NCI-H510A (cell line): ENCODE measurements at places on chromosomes 4 and X.

DNA sequence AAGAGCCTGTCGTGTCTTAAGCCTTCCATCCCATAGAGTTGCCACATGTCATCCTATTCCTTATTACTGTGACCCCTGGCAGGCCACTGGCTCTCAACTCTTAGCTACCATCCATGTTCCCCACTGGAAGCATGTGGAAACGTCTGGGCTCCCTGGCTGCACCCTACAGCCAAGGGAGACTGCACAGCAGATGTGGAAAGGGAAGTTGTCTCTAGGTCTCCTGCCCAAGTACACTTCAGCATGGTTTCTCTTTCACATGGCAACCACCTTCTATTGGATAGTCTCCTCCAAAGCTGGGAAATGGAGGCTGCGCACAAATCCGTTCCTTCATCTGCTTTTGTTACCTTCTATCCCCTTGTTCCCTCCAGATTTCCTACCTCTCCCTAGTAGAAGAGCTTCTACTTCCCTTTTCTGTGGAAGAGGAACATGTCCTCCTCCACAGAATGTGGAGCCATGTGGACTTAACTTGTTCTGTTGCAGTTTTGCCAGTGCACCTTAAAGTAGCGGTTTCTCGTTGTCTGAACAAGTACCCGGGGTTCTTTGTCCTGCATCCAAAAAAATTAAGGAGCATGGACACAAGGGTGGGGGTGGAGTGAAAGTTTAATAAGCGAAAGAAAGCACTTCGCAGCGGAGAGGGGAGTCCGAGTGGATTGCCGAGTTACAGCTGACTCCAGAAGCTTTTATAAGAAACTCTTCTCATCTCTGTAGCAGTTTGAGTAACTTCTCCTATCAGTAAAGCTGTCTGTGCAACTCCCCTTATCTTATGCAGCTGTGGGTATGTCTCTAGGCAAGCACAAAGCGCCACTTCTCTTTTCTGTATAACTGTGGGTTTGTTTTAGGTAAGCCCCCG is 52.5 kb downstream of the HMGB2 start:
- DNase-seq = no peak

- DNase-seq = no peak
Measured at GRCh38 chr4:73221734-73222133, 36.9 kb downstream of the ANKRD17 start.

DNA sequence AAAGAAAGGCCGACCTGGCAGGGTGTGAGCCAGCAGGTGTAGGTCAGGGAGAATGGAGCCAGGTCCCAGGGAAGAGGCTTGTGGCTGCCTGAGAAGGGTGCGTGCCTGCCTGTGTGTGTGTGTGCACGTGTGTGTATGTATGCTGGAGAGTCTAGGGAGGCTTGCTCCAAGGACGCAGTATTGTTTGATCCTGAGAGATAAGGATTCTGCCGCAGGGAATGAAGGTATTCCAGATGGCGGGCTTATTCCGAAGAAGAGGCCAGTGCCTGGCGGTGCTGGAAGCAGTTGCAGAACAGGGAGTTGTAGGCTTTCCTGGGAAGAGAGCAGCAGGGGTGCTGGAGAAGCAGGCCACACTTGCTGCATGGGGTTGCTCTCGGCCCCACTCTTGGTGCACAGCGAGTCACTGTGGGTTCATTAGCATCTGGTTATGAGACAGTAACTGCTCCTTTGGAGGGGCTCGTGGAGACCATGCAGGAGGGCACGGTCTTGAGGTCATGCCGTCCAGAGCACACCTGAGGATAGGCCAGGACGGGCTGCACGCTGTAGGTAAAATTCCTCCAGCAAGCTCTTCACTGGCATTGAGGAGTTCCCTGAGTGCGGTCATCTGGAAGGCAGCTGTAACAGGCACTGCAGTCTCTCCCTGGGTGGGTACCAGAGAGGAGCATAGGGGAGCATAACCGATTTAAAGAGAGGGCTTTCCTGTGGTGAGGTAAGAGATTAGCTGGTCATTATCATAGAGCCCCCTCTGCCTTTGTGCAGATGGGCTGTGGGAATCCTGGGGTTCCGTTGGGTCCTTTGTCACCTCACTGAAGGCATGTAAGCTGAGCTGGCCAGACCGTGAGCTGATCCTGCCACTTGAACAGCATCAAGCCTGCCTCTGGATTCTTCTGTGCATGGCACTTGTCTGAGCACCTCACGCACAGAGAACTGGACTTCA is 29.9 kb upstream of the MSANTD1 start:
- DNase-seq = no peak

DNA sequence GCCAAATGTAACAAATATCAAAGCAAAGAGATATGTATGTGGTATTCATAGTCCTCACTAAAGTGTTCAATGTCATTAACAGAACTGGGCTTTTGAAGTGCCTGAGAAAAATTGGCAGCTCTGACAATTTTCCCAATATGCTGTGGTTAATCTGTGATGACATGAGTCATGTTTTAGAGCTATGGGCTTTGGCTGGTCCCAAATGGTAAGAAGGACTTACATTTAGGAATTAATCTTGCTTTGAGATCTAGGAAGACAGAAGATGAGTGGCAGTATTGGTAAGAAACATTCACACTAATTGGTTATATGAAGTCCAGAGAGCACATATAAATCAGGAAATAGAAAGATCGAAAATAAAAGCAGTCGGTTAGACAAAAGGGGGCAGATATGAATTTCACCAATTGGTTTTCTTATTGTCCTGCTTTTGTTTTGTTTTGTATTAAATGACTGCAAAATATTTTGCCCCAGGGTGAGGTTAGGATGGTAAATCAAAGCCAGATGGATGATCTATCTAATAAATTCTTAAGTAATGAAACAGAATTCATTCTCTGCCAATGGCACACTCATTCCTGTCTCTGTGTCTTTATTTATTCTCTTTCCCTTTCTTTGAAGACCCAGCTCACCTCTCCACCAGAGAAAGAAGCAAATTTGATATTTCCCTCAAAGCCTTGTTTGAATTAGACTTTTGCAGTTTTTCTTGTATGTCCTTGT is 993.1 kb downstream of the RPA4 start:
- no peak for DNase-seq

DNA sequence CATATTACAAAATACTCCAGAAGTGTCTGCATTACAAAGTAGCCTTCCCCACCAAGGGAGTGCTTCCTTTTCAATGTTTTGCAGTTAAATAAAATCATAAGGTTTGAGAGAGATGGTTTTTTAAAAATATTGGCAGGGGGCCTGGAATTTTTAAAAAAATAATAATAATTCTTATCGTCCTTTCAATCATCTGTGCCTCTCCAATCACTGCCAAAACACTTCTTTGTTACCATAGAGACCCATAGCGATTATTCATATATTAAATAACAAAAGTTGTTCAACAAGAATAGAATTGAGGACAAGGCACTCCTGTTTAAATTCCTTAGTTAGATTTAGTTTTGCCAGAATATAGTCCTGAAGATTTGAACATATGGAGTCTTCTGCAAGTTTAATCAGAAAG is 203.1 kb downstream of the FAT4 start:
- DNase-seq = no peak

DNA sequence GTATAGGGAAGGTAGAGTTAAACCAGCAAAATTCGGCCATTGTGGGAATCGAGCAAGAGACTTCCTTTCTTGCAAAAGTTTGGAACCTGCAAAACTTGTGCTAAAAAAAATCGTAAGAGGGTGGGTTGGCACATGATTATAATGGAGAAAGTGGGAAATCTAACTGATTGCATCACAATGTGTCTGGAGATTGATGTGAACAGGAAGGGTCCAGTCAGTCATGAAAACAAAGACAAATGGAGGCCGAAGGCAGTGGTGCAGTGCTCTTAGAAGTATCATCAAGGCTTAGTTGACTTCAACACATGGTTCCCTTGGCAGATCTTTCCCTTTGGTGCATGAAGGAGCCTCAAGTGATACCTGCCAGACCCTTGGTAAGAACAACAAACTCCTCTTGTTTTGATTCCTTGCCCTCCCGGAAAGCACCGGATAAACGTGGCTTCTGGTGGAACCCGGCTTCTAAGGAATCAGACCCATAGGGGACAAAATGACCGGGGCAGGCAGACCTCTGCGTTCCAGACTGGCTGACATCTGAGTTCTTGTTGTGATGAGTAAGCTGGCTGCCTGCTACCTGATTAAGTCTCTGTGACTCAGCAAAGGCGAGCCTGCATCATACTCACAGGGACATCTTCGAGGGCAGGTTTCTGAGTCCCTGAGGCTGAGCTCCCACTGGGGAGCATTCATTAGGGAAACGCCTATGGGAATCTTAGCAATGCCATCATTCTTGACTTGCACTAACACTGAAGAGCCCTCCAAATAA is 87.7 kb upstream of the MAP3K15 start:
- DNase-seq = no peak

- no peak for DNase-seq
Measured at GRCh38 chrX:24341795-24342194, 18.6 kb upstream of the SUPT20HL1 start.

- no peak for DNase-seq
Measured at GRCh38 chrX:23817979-23818336, 35.0 kb downstream of the SAT1 start.

GRCh38 chr4:47662975-47663374 is 174.9 kb downstream of the CORIN start:
- DNase-seq = no peak

DNA sequence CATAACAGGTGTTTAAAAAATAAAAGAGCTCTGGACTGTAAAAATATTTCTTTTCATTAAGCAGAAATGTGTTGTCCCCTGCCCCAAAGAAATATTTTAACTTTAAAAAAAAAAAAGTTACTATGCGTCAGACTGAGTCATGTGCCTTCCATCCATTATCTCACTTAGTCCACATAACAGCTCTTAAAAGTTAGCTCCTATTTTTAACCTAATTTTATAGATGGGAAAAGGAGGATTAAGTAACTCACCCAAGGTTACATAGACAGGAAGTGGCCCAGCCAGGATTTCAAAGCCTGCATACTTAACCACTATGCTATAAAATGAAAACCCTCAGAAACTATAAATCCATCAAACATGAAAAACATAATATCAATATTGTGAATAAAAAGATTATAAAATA is 97.7 kb downstream of the MANBA start:
- no peak for DNase-seq

- DNase-seq = no peak
Measured at GRCh38 chr4:25509646-25510045, 132.6 kb downstream of the ANAPC4 start.

DNA sequence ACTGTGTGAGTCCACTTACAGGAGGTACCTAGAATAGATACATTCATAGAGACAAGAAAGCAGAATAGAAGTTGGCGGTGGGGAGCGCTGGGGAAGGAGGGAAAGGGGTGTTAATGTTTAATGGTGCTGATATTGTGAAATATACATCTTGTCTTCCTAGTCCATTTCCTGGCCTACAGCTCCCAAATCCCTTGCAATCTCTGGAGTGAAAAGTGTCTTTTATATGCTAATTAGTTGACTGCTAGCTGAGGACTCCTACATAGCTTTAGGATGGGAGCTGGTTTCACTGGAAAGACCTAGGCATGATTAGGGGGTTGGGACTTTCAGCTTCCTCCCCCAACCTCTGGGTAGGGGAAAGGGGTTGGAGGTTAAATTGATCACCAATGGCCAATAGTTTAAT is 36.0 kb downstream of the FUNDC1 start:
- no peak for DNase-seq

- DNase-seq = no peak
Measured at GRCh38 chr4:138021139-138021830, 220.9 kb downstream of the SLC7A11 start.

- no peak for DNase-seq
Measured at GRCh38 chr4:77347351-77347966, 190.5 kb downstream of the CCNG2 start.

GRCh38 chr4:54127660-54128059 is 27.7 kb downstream of the GSX2 start:
- no peak for DNase-seq

DNA sequence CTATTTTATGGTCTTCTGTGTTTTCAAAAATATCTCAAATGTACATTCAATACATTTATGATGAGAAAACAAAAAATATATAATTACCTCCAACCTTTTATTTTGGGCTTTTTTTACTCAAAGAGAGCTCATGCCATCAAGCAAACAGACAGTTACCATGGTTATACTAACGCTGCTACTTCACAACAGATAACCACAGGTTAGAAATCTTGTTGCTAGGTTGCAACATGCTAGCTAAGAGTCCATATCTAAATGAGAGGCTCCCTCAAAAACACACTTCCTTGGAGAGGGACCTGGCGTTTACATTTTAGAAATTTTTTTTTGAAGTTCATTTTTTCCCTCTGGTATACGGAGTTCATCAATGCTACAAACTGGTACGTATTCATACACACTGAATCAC is 44.3 kb downstream of the TBC1D9 start:
- no peak for DNase-seq

- DNase-seq = no peak
Measured at GRCh38 chrX:17403972-17404371, 29.0 kb downstream of the NHS start.

GRCh38 chr4:71259911-71260331 is 78.9 kb upstream of the SLC4A4 start:
- no peak for DNase-seq

- no peak for DNase-seq
Measured at GRCh38 chr4:77826275-77826674, 7.1 kb upstream of the CNOT6L start.

GRCh38 chrX:132631579-132632232 is 142.9 kb upstream of the MBNL3 start:
- DNase-seq = no peak

DNA sequence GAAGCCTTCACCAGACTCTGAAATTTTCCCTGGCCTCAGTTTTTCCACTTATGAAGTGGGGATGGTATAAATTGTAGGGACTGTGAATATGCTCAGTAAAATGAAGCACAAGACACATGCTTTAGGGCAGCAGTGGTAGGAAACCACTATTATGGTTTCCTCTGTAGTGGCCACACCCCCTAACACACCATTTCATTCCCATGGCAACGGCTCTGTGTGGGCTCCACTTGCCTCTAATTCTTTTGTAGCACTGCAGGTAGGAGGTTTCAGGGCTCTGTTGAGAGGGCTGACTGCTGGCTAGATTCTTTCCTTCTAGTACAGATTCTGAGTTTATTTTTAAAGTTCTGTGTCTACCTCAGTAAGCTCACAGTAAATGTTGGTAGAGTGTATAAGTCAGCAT is 3.5 kb upstream of the VMA21 start:
- no peak for DNase-seq

- no peak for DNase-seq
Measured at GRCh38 chr4:617644-618641, 7.4 kb upstream of the PDE6B start.

- DNase-seq = no peak
Measured at GRCh38 chrX:2577844-2578466, 77.2 kb upstream of the DHRSX start.
